KBM-7 (cell line): ENCODE measurements at places on chromosomes 12 and 14.

GRCh38 chr12:64819816-64820402 lies 4.5 kb upstream of the TBC1D30 start:
- DNase-seq = no peak

DNA sequence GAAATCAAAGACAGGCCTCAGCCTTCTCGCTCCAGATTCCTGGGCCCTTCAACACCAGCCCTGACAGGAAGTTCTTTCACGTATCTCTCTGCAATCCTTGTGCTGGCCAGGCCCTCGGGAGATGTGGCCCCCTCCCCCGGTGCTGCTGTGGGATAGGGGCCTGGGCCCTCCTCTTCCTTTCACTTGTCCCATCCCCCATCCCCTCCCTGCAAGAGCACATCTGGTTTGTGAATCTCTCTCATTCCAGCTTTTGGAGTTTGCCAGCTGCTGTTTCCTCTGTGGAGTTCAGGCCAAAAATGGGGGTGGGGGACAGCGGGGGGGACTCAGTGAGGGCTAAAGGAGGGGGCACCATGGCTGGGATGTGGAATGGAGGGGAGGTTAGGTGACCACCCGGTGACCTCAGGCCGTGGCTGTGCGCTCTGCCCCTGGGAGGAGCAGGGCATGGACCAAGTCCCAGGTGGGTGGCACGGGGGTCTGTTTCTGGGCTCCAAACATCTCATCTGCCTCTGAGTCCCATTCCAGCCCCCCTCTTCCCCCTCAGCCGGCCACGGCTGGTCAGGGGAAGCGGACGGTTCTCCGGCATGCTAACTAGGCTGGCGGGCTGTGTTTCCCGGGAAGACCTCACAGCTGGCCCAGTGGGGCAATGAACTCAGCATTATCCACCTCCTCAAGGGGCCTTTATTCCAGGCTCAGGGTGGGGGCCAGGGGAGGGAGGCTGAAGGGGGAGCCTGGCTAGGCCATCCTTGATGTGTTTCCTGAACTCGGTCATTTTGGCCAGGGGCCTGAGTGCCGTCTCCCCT lies 7.4 kb downstream of the LRP1 start:
- no peak for DNase-seq

DNA sequence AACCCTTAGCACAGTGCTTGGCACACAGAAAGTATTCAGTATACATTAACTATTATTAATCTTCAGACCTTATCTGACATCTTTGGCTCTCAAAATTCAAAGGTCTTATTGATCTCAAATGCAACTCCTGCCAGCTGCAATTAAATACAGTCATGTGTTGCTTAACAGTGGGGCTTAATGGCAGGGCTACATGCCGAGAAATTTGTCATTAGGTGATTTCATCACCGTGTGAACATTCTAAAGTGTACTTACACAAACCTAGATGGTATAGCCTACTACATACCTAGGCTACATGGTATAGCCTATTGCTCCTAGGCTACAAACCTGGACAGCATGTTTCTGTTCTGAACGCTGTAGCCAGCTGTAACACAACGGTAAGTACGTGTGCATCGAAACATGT lies 156.3 kb upstream of the TMCC3 start:
- DNase-seq = no peak

DNA sequence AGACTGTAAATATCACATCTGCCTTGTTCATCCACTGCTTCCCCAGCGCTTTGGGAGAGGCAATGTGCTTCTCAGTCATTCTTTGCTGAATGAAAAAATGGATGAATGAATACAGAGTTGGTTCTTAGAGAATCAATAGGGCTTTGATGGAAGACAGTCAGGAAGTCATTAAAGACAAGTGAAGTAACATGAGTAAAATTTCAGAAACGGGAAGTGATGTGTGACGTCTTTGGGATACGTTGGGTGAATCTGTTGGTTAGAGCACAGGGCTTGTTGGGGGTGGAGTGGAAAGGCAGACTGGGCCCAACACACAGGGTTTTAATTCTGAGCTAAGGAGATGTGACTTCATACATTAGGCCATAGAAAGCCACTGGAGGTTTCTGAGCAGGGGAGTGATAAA lies 39.0 kb upstream of the NRXN3 start:
- peak; percentile 43 for DNase-seq

GRCh38 chr12:10305411-10305810 lies 2.3 kb upstream of the KLRD1 start:
- no peak for DNase-seq

DNA sequence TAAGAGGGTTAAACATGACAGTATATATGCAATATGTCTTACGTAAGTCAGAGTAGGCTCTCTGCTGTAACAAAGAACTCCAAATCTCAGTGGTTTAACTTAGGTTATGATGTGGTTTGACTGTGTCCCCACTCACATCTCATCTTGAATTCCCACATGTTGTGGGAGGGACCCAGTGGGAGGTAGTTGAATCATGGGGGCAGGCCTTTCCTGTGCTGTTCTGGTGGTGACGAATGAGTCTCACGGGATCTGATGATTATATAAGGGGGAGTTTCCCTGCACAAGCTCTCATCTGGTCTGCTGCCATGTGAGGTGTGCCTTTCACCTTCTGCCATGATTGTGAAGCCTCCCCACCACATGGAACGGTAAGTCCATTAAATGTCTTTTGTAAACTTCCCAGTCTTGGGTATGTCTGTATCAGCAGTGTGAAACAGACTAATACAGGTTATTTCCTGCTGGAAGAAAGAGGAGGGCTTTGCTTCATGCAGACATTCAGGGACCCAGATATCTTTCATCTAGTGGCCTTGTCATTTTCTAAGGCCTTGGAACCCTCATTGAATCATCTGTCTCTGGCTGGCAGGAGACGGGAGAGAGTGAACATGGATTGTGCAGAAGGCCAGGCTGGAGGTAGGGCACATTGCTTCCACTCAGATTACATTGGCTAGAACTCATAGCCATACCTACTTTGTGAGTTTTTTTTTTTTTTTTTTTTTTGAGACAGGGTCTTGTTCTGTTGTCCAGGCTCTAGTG lies 96.1 kb downstream of the CRADD start:
- DNase-seq = peak; percentile 88

- DNase-seq = no peak
These were observed 1.1 kb downstream of the ARHGAP5 start for GRCh38 chr14:32078023-32078857.

DNA sequence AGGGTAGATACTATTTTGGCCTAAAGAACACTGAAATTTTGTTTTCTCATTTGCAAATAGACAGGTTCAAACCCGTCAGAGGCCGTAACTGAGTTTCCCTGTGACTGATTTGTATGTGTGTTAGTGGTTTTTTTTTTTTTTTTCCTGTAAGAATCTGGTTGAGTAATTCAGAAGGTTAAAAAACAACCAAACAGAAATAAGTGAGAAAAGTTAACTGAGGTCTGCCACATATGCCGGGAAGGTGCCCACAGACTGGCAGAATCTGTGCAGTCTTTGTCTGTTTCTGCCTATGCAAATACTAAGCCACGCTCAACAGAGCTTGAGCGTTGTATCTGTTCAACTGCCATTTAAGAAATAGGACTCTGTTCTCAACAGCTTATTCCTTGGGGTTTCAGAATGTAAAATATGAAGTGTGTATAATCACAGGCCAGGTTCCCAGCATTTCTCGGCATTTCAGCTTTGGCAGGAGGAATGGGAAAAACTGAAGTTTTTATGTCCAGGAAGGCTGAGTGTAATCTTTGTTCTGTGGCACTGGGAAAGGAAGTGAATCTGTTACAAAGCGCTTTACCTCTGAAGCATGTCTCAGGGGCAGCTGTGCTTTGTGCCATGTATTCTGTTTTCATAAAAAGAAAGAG lies 181.9 kb downstream of the PRKCH start:
- DNase-seq = no peak

DNA sequence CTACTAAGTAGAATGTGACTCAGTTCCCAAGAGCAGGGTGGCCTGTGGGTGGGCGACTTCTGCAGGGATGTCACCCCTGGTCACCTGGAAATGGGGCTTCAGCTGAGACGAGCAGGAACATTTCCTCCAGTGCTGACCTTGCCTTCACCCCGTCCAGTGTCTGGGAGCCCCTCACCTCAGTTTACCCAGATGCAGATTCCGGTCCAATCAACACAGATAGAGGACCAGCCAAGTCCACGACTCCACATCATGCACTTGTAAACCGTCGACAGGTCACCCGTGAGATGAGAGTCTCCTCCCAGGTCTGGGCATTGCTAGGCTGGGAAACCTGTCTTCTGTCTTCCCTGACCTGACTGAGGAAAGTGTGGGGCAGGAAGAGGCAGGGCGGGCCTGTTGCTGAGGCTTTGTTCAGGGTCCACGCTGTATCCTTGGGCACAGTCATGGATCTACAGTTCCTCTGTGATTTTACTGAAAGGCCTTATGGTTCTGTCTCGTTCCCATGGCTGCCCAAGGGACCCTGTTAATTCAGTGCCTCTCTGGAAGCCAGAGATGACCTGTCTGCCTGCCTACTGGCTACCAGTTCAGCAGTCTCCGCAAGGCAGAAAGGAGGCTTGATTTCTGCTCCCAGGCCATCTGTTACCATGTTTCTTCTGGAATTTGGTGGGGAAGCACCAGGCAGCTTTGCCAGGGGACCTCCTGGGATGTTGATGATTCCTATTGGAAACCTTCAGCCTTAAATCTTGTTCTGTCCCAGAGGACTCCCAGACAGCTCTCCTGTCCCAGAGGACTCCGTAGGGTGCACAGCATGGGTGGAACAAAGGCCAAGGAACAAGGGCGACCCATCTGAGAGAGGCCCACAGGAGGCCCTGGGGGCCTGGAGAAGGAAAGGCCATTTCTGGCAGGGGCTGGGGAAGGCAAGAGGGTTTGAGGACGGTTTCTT lies 288.5 kb upstream of the RTL1 start:
- no peak for DNase-seq

DNA sequence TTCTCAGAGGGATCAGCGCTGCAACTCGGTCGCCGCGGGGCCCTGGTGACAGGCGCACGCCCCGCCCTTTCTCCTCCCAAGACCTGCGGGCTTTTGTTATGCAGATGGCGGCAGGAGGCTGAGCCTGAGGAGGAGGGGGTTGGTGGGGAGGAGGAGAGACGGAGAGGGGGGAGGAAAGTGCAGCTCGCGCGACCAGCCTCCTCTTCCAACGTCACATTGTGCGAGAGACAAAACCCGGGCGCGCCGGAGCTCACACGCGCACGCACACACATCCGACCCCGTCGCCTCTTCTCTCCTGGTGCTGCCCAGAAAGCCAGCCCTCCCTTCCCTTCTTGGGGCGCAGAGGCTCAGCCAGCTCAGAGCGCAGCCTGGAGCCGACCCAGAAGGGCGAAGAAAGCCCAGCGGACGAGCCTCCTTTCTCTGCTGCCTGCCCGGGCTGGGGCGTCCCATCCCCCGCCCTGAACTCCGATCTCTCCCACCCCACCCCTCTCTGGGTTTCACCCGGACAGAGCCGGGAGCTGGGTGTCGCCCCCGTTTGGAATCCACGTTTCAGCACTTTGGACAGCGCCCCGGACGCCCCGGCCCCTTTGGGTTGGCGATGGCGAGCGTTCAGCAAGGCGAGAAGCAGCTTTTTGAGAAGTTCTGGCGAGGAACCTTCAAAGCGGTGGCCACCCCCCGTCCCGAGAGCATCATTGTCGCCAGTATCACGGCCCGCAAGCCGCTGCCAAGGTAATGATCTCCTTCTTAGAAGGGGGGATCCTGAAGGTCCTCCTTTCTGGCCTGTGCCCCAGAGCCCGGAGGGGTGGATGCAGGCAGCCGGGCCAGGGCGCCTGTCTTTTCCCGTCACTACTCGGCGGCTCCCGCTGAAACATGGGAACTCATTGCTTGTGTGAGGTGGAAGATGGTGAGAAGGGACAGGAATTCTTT lies at the start of gene SRRM4:
SRRM4 (plus strand) TSS at position 257 of the 927 bp plus-strand sequence; CDS start at position 599, 342 bp downstream.
- peak; percentile 4 for DNase-seq

DNA sequence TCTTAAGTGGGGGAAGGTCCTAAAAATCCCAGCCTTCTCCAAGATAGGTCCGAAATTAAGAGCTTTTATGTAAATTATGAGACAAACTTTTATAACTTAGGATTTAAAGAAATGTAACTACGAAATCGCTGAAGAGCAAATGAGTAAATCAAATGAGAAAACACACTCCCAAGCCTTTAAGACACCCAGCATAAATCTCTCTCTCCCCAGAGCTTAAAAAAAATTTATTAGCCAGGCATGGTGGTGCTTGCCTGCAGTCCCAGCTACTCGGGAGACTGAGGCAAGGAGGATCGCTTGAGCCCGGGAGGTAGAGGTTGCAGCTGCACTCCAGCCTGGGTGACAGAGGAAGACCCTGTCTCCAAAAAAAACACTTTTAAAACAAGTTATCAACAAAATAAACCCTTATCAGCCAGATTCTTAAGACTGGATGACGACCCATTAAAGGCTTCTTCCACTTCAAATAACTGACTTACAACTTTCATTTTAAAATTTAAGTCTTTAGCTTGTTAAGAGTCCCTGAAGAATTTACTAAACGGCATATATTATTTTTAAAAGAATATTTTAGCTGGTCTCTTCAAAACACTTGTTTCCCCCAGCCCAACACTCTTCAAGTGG lies 3.2 kb downstream of the PTGES3 start:
- peak; percentile 60 for DNase-seq

- DNase-seq = no peak
These were observed 86.3 kb upstream of the NID2 start for GRCh38 chr14:52154992-52155650.

DNA sequence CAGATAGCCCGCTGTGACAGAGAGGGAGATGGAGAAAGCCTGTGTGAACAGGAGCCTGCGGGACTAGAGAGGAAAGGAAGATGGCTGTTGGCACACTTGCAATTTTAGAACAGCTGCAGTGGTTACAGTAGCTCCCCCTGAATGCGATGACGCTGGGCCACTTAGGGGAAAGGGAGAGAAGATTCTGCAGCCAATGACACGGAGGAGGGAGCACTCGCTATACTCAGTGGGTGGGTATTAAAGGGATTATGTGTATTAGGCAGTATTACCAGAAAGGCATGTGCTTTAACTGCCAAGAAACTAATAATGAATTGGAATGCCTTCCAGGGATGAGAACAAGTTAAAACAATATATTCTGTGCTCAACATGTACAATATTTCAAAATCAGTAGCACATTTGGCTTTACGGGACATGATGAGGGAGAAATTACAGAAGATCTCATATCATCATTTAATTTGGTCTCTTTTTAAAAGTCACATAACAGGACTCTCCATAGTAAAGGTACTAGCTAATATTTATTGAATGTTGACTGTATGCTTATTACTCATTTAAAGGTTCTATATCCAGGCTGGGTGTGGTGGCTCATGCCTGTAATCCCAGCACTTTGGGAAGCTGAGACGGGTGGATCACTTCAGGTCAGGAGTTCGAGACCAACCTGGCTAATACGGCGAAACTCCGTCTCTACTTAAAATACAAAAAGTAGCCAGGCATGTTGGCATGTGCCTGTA lies 35.9 kb upstream of the FOS start:
- no peak for DNase-seq

DNA sequence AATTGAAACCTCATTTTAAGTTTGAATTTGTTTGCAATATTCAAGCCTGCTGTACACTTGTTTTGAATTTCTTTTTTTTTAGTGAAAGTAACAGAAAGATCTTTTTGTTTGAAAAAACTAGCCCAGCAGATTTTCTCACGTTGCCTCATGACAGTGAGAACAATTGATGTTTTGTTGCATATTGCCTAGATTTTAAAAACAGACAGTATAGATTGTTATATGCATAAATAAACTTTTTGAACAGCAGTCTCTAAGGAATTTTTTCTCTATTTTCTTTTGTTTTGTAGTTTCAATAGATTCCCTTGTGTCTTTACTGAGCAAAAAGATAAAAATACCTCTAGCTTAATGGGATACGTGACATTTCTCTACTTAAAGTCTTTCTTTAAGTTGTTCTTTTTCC lies 15.4 kb downstream of the OR6C6 start:
- DNase-seq = no peak

GRCh38 chr12:15721316-15722115 lies 67.7 kb downstream of the EPS8 start:
- DNase-seq = no peak
